Caco-2 (cell line): ENCODE measurements at places on chromosomes 1 and 21. TPM values are rescaled to one million over a fixed set of nuclear protein-coding genes. Genes with fewer than 3 reads are reported as not detected.
A peak's percentile ranks its signal among the peaks of the same experiment; 100 is the strongest.

Gene GPR37L1
- 0.07 TPM in 2 replicates for total RNA-seq

DNA sequence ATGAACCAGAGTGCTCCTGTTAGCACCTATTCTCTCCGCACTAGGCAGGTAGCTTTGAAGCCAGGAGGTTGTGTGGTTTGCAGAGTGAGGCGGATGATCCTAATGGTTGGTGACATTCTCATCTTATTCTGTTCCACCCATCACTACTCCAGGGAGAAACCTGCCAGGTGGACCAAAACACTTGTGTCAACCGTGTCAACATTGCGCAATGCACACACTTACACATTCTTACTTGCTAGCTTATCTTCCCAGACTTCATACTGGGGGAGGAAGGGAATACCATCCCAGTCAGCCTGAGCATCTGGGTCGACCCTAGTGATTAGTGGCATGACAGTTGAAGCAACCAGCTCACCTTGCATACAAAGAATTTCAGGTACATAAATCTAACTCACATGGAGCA, 236.9 kb downstream of the RPS6KC1 start:
- H3K36me3 ChIP-seq: no peaks in the 10 kb centered on the region
- peaks cover 11% of the 10 kb centered on the region for H3K4me1 ChIP-seq
- peak; percentile 82 for DNase-seq
- H3K4me3 ChIP-seq: no peak overlapping the region
- no peak overlapping the region for H3K27ac ChIP-seq

Gene SPRR1A
- total RNA-seq: not detected in 2 replicates

- H3K4me3 ChIP-seq: no peak overlapping the region
- no peaks in the 10 kb centered on the region for H3K36me3 ChIP-seq
- H3K27me3 ChIP-seq: no peaks in the 10 kb centered on the region
- H3K27ac ChIP-seq: no peak overlapping the region
- no peak for DNase-seq
- no peaks in the 10 kb centered on the region for H3K4me1 ChIP-seq
These were observed 15.3 kb downstream of the BEND5 start for GRCh38 chr1:48761411-48761810.

Gene GPR25
- total RNA-seq: not detected in 2 replicates

DNA sequence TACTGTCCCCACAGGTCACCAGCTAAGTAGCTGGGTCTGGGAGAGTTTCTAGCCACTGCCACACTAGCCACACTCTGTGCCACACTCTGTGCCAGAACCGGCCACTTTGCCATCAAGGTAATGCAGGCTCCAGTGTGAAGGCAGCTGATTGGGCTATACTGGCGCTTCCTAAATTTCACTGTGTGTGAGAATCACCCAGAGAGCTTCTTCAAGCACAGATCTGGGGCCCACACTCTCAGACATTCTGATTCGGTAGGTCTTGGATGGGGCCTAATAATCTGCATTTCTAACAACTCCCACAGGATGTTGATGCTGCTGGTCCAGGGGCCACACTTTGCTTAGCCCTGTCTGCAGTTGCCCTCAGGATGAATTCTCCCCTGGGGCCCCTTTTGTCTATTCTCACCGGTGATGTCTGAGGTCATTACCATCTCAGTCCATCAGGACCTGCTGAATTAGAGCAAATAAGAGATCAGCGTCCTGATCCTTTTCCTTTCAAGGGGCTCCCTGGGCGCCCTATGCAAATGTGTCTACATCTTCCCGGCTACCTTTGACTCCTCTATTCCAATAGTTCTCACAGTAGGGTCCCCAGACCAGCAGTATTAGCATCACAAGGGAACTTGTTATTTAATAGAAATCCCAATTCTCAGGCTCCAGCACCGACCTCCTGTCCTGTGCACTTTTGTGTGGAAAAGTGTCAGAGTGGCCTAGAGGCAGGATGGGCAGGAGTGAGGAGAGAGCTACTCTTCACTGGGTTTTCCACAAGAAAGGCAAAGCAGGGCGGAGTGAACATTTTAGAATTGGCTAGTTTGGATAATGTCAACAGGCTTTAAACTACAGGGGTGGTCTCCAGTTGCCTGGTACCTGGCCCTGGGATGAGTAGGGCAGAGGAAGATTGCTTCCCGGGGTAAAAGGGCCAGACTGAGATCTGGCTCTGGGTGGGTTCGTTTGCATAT, 24.7 kb upstream of the LRRN2 start:
- no peaks in the 10 kb centered on the region; the same call in 1 of the 2 replicates for H3K4me1 ChIP-seq
- no peak overlapping the region for H3K27ac ChIP-seq
- no peak overlapping the region for H3K4me3 ChIP-seq
- no peaks in the 10 kb centered on the region for H3K36me3 ChIP-seq
- DNase-seq: no peak

GRCh38 chr1:89464008-89464407, 60.6 kb upstream of the LRRC8B start:
- no peak overlapping the region for H3K4me3 ChIP-seq
- H3K36me3 ChIP-seq: no peaks in the 10 kb centered on the region
- H3K27ac ChIP-seq: no peak overlapping the region
- H3K4me1 ChIP-seq: no peaks in the 10 kb centered on the region
- H3K27me3 ChIP-seq: no peaks in the 10 kb centered on the region

Gene COL16A1
- 0.44 and 0.50 TPM in 2 replicates for total RNA-seq

Gene PDE4B
- not detected in 2 replicates for total RNA-seq

- no peak for DNase-seq
- H3K4me1 ChIP-seq: no peaks in the 10 kb centered on the region
- no peak overlapping the region for H3K4me3 ChIP-seq
- no peak overlapping the region for H3K27ac ChIP-seq
- H3K36me3 ChIP-seq: no peaks in the 10 kb centered on the region
These were observed 34.6 kb upstream of the DIP2A start for GRCh38 chr21:46424039-46424591.

GRCh38 chr1:153543736-153544135, 1.9 kb downstream of the S100A4 start:
- H3K4me3 ChIP-seq: no peak overlapping the region
- no peak for DNase-seq
- peaks cover 42% of the 10 kb centered on the region for H3K4me1 ChIP-seq
- no peaks in the 10 kb centered on the region for H3K36me3 ChIP-seq

Gene PERM1
- 0.18 and 0.65 TPM in 2 replicates for total RNA-seq

DNA sequence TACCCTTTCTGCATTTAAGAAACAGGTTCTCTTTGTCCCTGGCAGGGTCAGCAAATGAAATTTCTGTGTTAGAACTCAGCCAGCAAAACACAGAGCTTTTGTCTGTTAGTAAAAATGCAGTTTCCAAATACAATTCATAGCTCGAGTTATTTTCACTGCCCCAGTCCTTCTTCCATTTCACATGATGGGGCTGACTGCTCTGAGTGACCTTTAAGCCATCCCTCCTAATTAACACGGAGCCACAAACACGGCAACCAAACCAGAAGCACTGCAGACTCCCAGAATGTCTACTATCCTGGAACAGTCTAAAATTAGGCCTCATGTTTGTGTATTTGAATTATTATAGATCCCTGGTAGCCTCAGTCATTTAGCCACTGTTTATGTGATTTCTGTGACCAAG, 99.1 kb upstream of the RGS4 start:
- DNase-seq: no peak
- H3K4me1 ChIP-seq: no peaks in the 10 kb centered on the region
- H3K27ac ChIP-seq: no peak overlapping the region
- no peaks in the 10 kb centered on the region for H3K27me3 ChIP-seq
- H3K4me3 ChIP-seq: no peak overlapping the region

DNA sequence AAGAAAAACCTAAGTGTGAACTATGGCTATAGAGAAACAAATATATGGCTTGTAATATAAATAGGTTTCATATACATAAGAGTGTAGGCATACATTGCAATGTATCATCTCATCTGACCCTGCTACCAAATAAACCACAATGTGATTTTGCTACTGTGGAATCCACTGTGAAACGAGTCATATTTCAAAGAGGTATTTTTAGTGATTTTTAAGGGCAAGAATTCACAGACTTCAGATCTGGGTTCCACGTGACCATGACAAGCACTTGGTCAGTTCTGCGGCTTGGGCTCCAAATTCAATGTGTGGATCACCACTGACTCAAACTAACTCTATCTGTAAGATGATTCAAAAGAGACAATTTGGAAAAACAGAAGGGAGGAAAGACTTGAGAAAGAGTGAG, 147.0 kb upstream of the ERG start:
- H3K4me1 ChIP-seq: no peaks in the 10 kb centered on the region
- H3K27ac ChIP-seq: no peak overlapping the region

- H3K27me3 ChIP-seq: no peaks in the 10 kb centered on the region
- DNase-seq: no peak
- no peaks in the 10 kb centered on the region for H3K4me1 ChIP-seq
- no peaks in the 10 kb centered on the region for H3K36me3 ChIP-seq
These were observed 25.2 kb upstream of the ACTL8 start for GRCh38 chr1:17729909-17730308.

Gene KANK4
- 18.9 and 21.5 TPM in 2 replicates for total RNA-seq

- no peak for DNase-seq
- no peaks in the 10 kb centered on the region for H3K4me1 ChIP-seq
- no peak overlapping the region for H3K4me3 ChIP-seq
- no peaks in the 10 kb centered on the region for H3K36me3 ChIP-seq
These were observed 108.1 kb downstream of the GDAP2 start for GRCh38 chr1:117821382-117821755.

Gene MCM3AP
- total RNA-seq: 88.1 and 102 TPM in 2 replicates

DNA sequence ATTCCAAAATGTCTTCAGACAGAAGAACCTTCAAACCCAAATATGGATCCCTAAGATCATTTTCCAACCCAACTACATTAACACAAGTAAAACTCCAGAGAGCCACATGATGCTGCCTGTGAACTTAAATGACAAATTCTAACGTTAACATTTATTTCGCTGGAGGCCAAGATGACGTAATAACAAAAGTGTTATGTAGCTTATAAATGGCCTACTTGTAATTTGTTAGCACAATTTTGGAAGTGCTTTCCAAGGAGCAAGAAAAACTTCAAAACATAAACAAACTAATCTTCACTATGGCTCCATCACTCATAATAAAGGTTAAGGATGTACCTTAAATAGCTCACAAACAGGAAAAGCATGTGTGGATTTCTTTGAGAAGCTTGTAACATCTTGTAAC, 126.7 kb downstream of the HLCS start:
- no peaks in the 10 kb centered on the region for H3K4me1 ChIP-seq
- no peaks in the 10 kb centered on the region for H3K36me3 ChIP-seq
- no peak overlapping the region for H3K4me3 ChIP-seq
- DNase-seq: no peak
- H3K27ac ChIP-seq: no peak overlapping the region

DNA sequence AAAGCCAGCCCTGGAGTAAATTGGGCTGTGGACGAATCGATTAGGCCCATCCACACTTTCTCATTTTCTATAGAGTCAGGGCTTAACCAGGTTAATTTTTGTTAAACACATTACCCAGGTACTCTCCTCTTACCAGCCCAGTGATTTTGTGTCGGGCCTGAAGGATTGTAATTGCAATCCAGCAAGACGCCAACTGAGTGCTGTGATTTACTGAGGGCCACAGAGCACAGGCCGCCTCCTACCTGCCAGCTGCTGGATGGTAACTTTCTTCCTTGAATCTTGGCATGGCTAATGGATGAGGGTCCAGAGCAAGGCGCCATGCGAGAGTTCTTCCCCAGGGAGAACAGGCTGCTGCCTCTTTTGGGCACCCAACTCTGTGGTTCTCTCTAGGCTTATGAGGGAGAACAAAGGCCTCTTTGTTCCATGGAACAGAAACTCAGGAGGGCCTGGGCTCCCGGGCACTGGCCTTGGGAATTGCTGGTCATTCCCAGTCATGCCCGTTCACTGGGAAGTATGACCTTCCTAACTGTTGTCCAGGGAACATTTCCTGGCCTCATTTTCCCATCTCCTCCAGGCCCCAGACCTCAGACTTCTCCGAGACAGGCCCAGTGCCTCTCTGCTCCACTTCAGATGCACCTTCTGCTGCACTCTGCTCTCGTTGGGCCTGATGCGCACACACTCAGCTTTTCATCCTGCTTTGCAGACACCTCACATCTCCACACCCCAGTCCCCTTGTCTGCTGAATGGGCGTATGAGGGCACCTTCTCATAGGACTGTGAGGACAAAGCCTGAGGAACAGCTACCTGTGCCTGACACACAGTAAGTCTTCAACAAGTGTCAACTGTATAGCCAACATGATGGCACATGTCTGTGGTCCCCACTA, 57.3 kb downstream of the SYF2 start:
- H3K4me1 ChIP-seq: peaks cover 5% of the 10 kb centered on the region; the same call in 1 of the 2 replicates
- no peaks in the 10 kb centered on the region for H3K36me3 ChIP-seq
- no peaks in the 10 kb centered on the region for H3K27me3 ChIP-seq
- H3K27ac ChIP-seq: no peak overlapping the region

GRCh38 chr1:220294846-220295301, 22.6 kb upstream of the RAB3GAP2 start:
- H3K27ac ChIP-seq: no peak overlapping the region
- no peak overlapping the region for H3K4me3 ChIP-seq
- H3K27me3 ChIP-seq: no peaks in the 10 kb centered on the region; the same call in 1 of the 2 replicates

Gene OLIG1
- total RNA-seq: not detected in 2 replicates

Gene UBASH3A
- total RNA-seq: not detected in 2 replicates

GRCh38 chr1:167460836-167461235, 57.5 kb downstream of the CD247 start:
- no peak for DNase-seq
- H3K4me3 ChIP-seq: no peak overlapping the region
- no peaks in the 10 kb centered on the region for H3K36me3 ChIP-seq

Gene WNT9A
- total RNA-seq: 0.32 and 0.68 TPM in 2 replicates

GRCh38 chr21:43370888-43371570, 55.9 kb downstream of the SIK1 start:
- no peaks in the 10 kb centered on the region for H3K4me1 ChIP-seq
- no peaks in the 10 kb centered on the region for H3K36me3 ChIP-seq
- DNase-seq: no peak
- no peaks in the 10 kb centered on the region for H3K27me3 ChIP-seq
- H3K27ac ChIP-seq: no peak overlapping the region

DNA sequence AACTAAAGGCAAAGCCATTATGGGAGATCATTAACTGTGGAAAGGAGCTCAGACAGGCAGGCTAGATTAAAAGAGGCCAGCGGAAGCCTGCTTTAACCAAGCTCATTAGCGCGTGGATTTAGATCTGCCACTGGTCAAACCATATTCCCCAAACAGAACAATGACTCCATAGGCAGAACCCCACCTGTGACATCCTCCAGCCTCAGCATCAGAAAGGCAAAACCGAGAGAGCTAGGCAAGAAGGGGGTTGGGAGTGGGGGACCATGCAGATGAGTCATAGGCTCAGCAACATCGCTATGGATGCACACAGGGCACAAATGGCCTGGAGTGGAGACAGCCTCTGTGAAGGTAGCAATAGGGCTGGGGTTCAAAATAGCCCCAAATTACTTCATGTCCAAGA, 20.6 kb downstream of the MKNK1 start:
- H3K4me3 ChIP-seq: no peak overlapping the region
- DNase-seq: no peak
- no peaks in the 10 kb centered on the region for H3K27me3 ChIP-seq
- H3K27ac ChIP-seq: no peak overlapping the region

GRCh38 chr1:209030454-209031167, 552.9 kb upstream of the CAMK1G start:
- no peaks in the 10 kb centered on the region for H3K36me3 ChIP-seq
- no peak overlapping the region for H3K4me3 ChIP-seq

DNA sequence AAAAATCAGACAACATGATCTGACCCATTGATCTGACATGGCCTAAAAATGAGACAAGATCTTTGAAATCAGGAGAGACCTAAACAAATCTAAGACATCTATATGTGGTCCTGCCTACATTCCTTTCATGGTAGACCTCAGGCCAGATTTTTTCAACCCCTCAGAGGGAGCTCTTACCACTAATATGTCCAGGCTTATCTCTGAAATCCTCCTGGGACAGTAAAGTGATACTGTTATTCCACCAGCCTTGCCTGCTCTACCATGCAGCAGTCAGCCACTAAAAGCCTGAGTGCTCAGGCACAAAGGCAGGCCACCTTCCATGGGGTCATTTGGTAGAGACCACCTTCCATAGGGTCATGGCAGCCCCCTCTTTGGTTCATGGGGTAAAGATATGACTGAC, 126.9 kb downstream of the TBX15 start:
- DNase-seq: no peak
- no peak overlapping the region for H3K4me3 ChIP-seq
- no peaks in the 10 kb centered on the region for H3K36me3 ChIP-seq
- H3K4me1 ChIP-seq: no peaks in the 10 kb centered on the region
- H3K27me3 ChIP-seq: no peaks in the 10 kb centered on the region
